ENCODE measurements at places on chromosomes 6 and 20.

GRCh38 chr6:136249336-136249735 lies 775 bp downstream of the MTFR2 start:
- DNase-seq = no peak

- no peak for DNase-seq
These were observed 46.1 kb upstream of the ADGRF5 start for GRCh38 chr6:46967826-46968349.

GRCh38 chr6:149458806-149459205 lies 26.0 kb downstream of the ZC3H12D start:
- DNase-seq = no peak

DNA sequence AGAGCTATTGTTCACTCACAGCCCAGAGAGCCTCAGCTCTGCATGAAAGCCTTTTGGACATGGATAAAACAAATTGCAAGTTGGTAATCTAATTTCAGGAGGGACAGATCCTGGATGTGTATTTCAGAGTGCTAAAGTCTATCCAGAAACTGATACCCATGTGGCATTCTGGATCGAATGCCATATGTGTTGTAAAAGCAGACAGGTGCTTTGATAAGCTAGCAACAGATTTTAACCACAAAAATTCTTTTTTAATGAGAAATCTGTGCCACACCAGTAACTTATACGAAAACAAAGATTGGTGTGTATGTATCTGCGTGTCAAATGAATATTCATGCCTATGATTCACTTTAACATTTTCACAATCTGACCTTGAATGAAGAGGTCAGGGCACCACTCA lies 936.6 kb upstream of the MAP3K7 start:
- no peak for DNase-seq

- DNase-seq = no peak
These were observed 188.4 kb upstream of the COL21A1 start for GRCh38 chr6:56435754-56436153.

DNA sequence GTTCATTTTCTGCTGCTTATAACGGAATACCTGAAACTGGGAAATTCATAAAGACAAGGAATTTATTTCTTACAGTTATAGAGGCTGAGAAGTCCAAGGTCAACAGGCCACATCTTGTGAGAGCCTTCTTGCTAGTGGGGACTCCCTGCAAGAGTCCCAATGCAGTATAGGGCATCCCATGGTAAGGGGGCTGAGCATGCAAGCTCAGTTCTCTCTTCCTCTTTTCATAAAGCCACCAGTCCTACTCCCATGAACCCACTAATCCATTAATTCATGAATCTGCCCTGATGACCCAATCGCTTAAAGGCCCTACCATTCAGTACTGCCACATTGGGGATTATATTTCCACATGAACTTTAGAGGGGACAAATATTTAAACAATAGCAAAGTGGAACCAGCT lies 26.5 kb downstream of the CYB5R4 start:
- no peak for DNase-seq

DNA sequence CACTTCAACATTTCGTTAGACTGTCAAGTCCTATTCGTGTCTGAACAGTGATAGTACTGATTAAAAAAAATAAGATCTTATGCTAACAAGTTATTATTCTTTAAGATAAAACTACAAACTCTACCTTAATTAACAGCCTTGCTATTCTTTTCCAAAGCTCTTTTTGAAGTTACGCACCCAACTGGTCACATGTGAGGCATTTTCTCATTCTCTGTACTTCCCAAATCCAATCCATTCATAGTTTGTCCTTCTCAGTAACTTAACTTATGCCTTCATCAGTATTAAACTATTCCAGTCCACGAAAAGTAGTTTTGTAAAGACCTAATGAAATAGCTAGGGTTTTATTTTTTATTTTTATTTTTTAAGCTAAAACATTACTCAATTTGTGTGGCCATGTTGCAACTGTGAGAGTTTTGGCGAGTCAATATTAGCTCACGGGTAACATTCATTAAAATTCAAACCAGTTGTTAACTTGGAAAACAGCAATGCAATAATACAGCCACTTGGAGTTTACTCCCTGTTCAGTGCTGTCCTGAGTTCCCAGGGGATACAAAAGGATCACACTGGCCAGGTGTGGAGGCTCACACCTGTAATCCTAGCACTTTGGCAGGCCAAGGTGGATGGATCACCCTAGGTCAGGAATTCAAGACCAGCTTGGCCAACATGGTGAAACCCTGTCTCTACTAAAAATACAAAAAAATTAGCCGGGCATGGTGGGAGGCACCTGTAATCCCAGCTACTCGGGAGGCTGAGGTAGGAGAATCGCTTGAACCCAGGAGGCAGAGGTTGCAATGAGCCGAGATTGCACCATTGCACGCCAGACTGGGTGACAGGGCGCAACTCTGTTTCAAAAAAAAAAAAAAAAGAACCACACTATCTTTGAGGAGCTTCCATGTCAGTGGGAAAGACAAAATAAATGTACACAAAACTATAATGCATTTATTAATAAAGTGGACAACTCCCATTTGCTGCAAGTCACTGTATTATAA lies 27.9 kb upstream of the EEF1A1 start:
- DNase-seq = no peak

- peak; percentile 59 for DNase-seq
These were observed 159.4 kb upstream of the CITED2 start for GRCh38 chr6:139533573-139534471.

DNA sequence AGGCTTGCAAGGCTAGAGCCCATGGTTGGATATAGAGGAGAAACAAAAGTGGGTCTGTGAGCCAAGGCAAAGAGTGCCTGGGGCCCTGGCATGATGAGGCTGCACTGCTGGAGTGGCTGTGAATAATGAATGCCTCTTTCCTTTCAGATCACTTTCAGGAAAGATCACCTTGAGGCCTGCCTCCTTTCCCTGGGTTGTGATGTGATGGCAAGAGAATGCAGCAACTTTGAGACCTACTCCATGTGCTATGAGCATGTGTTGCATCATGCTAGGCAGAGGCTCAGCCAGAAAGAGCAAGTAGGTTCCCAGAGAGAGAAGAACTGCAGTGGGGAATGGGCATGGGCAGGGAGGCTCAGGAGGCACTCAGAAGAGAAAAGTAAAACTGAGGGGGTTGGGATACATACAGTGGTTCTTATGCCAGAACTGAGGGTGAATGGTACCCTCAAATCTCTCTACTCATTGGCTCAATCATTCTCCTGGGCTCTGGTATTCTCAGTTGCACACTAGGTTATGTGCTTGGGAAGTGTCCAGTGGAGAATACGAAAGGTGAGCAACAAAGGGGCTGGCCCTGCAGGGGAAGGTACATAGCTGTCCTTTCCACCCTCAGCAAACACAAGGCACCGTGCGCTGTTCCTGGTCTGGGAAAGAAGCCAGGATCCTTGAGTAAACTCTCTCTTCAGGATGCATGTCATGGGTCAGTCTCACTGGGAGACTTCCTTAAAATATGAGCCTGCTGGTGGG lies 45.9 kb downstream of the CD164 start:
- no peak for DNase-seq

Data from CD14-positive monocyte (primary cell).